T-helper 17 cell (primary cell): ENCODE measurements at places on chromosomes 1 and 21.

GRCh38 chr1:109757936-109758786, 5.6 kb downstream of the EPS8L3 start:
- peak; percentile 2 for DNase-seq

DNA sequence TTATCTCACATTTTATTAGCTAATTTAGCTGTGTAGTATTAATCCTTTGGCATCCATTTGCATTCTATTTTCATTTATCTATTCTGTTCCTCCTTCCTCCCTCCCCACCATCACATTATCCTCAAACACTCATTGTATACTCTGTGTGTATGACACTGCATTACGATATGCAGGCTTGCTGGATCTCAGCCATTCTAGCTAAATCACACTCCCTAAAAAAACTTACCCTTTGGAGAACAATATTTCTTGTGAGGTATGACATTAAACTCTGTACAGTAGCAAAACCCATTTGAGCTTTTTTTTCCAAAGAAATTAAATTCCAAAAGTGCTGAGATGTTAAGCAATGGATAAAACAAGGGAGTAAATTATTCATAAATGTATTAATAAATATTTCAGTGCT, 11.4 kb upstream of the RAB3GAP2 start:
- DNase-seq: no peak

DNA sequence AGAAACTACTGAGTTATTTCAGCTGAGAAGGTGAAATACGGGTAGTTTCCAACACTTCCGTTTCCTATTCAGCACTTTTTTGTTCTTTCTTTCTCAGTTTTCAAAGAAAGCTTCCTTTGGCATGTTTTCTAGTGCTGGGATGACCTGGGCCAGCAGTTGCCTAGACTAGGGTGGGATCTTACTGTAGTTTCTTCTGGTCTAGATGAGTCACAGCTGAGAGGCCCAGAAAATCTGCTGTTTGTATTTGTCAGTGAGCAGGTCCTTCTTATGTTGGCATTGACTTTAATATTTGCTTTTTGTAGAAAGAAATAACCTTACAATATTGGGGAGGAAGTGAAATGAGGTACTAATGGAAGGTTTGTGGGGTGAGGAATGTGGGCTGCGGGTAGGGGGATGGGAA, 22.2 kb downstream of the C1orf21 start:
- DNase-seq: no peak

GRCh38 chr1:70247768-70248167, 26.6 kb downstream of the SRSF11 start:
- no peak for DNase-seq

- no peak for DNase-seq
Measured at GRCh38 chr1:11571906-11572616, 82.2 kb downstream of the FBXO2 start.

- no peak for DNase-seq
Measured at GRCh38 chr1:172266528-172267174, 153.8 kb upstream of the C1orf105 start.

GRCh38 chr1:185317886-185318310, 855 bp upstream of the IVNS1ABP start:
- DNase-seq: peak; percentile 60

DNA sequence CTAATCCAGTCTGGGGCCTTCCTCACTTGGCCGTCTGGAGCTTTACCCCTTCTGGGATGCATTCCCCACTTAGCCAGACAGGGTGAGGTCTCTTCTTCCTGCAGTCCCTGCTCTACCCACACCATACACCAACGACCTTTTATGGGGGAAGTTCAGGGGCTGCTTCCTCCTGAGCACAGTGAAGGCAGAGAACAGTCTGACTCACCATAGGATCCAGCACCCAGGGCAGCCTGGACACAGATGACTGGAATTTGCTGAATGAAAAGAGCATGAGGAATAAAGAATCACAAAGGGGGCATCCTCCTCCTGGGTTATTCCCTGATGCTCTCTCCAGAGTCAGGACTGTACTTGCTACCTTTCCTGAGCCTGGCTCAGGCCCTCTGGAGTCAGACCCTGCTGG, 4.6 kb upstream of the FOXE3 start:
- no peak for DNase-seq

DNA sequence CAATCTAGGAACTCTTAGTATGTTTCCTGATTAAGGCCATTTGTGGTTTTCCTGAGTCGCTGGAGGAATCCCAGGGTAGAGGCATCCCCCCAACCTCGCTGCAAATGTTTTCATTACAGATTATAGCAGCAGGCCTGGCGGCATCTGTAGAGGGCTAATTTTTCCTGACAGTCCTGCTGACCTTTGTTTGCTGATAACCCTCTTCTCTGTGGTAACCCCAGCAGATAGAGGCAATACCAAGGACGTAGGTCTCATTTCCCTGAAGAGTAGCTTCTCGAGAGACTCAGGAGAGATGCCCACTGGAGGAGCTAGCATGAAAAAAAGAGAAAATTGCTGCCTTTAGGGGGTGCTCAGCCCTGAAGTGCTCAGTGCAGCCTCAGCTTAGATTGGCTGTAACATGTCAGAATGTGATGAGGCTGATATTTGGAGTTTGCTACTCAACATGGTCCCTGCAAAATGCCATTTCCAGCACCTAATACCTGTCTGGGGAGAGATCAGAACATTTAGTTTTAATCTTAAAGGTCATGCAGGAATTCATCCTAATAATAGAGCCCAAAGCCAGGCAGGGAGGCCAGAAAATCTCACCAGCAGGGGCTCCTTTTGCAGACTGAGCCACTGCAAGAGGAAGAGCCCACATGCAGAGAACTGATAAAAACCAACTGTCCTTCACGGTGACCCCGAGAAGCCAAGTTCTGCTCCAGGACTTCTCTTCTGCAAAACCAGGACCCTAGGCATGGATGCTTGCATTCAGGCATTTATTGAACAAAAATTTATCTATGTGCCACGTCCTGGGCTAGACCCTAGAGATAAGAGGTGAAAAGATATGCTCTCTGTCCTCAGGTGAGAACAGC, 184.5 kb downstream of the KAZN start:
- no peak for DNase-seq

DNA sequence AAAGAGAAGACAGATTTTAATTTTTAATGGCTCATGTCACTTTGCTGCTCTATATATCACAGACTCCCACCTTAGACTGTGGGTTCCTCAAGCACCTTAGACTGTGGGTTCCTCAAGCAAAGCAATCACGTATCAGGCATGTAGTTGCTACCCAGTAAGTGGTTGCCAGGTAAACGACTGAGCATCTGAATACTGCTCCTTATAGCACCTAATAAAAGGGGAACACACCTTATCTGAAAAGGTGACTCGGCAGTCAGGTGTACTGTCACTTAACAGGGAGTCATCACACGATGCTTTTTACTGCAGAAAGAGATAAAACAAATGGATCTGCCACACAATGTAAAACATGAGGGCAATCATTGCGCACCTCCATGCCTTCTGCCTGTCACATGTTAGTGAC, 92.5 kb upstream of the LPGAT1 start:
- no peak for DNase-seq

DNA sequence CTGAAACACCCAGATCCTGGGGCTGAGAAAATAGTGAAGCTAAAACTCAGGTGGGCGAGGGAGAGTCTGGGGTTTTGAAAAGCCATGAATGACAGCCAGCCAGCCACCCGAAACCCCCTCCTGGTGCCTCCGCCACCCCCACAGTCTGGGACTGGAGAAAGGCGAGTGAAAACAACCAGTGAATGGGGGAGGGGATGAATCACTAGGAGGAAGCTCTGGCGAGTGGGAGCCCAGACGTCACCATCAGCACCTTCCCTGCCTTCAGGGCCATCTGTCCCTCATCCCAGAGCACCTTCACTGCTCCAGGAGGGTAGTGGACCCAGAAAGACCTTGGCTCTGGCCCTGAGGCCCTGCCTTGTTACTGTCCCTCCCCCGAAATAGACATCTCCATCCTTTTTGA, 9.2 kb downstream of the RORC start:
- DNase-seq: no peak

GRCh38 chr1:61318319-61319125, 236.2 kb downstream of the NFIA start:
- DNase-seq: no peak

GRCh38 chr1:230085178-230085515, 18.1 kb downstream of the GALNT2 start:
- no peak for DNase-seq

GRCh38 chr1:82240571-82240970, 439.8 kb downstream of the ADGRL2 start:
- no peak for DNase-seq

GRCh38 chr1:80776266-80776665, 1024.5 kb upstream of the ADGRL2 start:
- DNase-seq: no peak

GRCh38 chr1:6206520-6206855, 569 bp downstream of the RNF207 start:
- no peak for DNase-seq

- no peak for DNase-seq
Measured at GRCh38 chr1:77292551-77292950, 10.7 kb downstream of the AK5 start.

GRCh38 chr21:43609501-43610340, 49.6 kb downstream of the HSF2BP start:
- no peak for DNase-seq

GRCh38 chr1:21149855-21150432, 26.8 kb downstream of the EIF4G3 start:
- no peak for DNase-seq

- no peak for DNase-seq
Measured at GRCh38 chr1:72845381-72845780, 563.0 kb upstream of the NEGR1 start.

GRCh38 chr1:156461781-156462647, 38.6 kb downstream of the MEF2D start:
- no peak for DNase-seq
